ENCODE measurements at places on chromosomes 5 and 9. TPM values are rescaled to one million over a fixed set of nuclear protein-coding genes. Genes with fewer than 3 reads are reported as not detected.

The PAPPA gene
- 0.42 TPM for total RNA-seq

The FOXI1 gene
- total RNA-seq: not detected

The C1QTNF2 gene
- total RNA-seq: not detected

The MTX3 gene
- 18.1 TPM for total RNA-seq

The ARL14EPL gene
- total RNA-seq: not detected

GRCh38 chr5:14326035-14326903 lies 183.1 kb downstream of the TRIO start:
- H3K36me3 ChIP-seq: no peaks in the 10 kb centered on the region
- DNase-seq: no peak
- peaks cover 2% of the 10 kb centered on the region for H3K27me3 ChIP-seq
- no peak overlapping the region for H3K4me3 ChIP-seq
- no peak overlapping the region for H3K27ac ChIP-seq
- peaks cover 3% of the 10 kb centered on the region for H3K4me1 ChIP-seq

GRCh38 chr5:127695346-127695745 lies 7.8 kb upstream of the CCDC192 start:
- DNase-seq: no peak
- no peaks in the 10 kb centered on the region for H3K36me3 ChIP-seq
- no peaks in the 10 kb centered on the region for H3K27me3 ChIP-seq
- no peak overlapping the region for H3K4me3 ChIP-seq
- H3K4me1 ChIP-seq: no peaks in the 10 kb centered on the region

DNA sequence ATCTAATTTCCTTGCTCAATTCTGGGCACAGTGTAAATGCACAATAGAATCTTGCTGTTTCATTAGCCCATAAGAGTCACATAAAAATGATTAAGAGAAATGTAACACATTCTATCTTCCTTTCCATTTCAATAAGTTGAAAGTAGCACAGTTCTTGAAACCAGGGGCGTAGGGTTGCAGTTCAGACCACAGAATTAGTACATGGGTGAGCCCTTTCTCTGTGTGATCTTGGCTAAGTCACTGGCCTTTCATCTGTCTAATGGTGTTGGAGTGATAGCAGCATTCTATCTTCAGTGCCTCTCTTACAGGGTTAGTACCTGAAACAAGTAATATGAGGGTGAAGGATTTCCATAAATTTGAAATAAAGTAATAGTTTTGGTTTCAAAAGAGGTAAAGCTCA lies 445.3 kb upstream of the ZNF462 start:
- no peak for DNase-seq
- H3K4me3 ChIP-seq: no peak overlapping the region
- H3K4me1 ChIP-seq: no peaks in the 10 kb centered on the region
- H3K27me3 ChIP-seq: no peaks in the 10 kb centered on the region

GRCh38 chr5:159826351-159827214 lies 89.7 kb upstream of the ADRA1B start:
- no peaks in the 10 kb centered on the region for H3K36me3 ChIP-seq
- no peak for DNase-seq
- no peak overlapping the region for H3K27ac ChIP-seq
- H3K4me3 ChIP-seq: no peak overlapping the region

- H3K4me1 ChIP-seq: no peaks in the 10 kb centered on the region
- H3K36me3 ChIP-seq: no peaks in the 10 kb centered on the region
Observed at GRCh38 chr5:150801117-150801927, 22.8 kb downstream of the SMIM3 start.

DNA sequence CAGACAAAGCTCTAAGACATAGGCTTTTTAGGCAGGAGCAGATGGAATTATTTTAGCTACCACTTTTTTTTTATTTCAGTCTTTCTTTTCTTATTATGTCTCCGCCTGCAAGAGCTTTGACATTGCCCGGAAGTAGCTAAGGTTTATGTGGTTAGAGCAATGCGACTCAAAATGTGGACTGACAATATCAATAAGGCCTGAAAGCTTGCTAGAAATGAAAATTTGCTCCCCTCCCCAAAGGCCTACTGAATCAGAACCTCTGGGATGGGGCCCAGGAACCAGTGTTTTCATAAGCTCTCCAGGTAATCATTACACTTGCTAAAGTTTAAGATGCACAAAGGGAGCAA lies 81.3 kb downstream of the SUSD1 start:
- H3K4me3 ChIP-seq: peak overlapping the region; percentile 30
- H3K4me1 ChIP-seq: peaks cover 9% of the 10 kb centered on the region
- H3K36me3 ChIP-seq: no peaks in the 10 kb centered on the region
- DNase-seq: peak; percentile 48
- H3K27me3 ChIP-seq: no peaks in the 10 kb centered on the region
- H3K27ac ChIP-seq: no peak overlapping the region

- no peaks in the 10 kb centered on the region for H3K27me3 ChIP-seq
- peaks cover 27% of the 10 kb centered on the region for H3K4me1 ChIP-seq
- peaks cover 86% of the 10 kb centered on the region for H3K36me3 ChIP-seq
- DNase-seq: no peak
- H3K27ac ChIP-seq: no peak overlapping the region
Observed at GRCh38 chr5:6373081-6373846, 5.1 kb downstream of the MED10 start.

DNA sequence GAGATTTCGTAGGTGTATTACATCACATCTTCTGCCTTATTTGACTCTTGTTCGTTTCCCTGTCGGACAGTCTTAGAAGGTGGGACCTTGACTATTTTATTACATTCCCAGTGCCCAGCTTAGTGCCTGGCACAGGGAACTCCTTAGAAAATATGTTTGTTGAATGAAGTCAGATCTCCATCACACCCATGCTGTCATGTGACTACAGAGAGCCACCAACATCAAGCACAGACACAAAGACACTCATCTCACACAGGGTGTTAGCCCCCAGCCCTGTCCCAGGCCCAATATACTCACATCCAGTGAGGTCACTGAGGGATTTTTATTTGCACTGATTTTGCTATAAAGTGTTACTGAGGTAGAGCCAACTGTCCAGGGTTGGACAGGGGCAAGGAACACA lies 692 bp upstream of the SRA1 start:
- H3K4me3 ChIP-seq: peak overlapping the region; percentile 69
- peak overlapping the region; percentile 90 for H3K27ac ChIP-seq
- peaks cover 13% of the 10 kb centered on the region for H3K36me3 ChIP-seq

GRCh38 chr5:138844812-138845513 lies 30.2 kb downstream of the LRRTM2 start:
- H3K4me1 ChIP-seq: no peaks in the 10 kb centered on the region
- DNase-seq: no peak
- no peak overlapping the region for H3K27ac ChIP-seq
- no peaks in the 10 kb centered on the region for H3K27me3 ChIP-seq
- no peak overlapping the region for H3K4me3 ChIP-seq

GRCh38 chr5:74401946-74402320 lies 238.6 kb downstream of the ENC1 start:
- no peaks in the 10 kb centered on the region for H3K4me1 ChIP-seq
- H3K27me3 ChIP-seq: no peaks in the 10 kb centered on the region
- no peak for DNase-seq
- no peak overlapping the region for H3K4me3 ChIP-seq

DNA sequence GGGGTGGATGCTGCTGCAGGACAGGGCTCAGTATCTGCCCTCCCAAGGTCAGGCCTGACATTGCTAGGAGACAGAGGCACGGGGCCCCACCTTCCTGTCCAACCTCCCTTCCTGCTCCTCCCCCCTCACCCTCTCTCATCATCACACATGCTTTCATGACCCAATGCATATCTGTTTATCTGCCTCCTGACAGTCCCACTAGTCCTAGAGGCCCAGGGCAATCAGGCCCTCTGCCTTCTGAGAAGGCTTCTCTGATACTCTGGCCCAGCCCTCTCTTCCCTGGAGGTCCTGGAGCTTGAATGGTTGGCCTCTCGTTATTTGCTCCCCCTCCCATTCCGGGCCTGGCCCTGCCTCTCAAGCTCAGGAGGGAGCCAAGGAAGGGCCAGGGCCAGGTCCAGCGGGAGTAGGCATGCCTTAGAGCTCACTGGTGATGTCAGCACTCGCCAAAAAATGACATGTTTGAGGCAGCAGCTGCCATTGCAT lies 90.6 kb upstream of the SAP30L start:
- no peaks in the 10 kb centered on the region for H3K36me3 ChIP-seq
- no peak overlapping the region for H3K4me3 ChIP-seq
- DNase-seq: no peak
- H3K4me1 ChIP-seq: no peaks in the 10 kb centered on the region

GRCh38 chr5:89930591-89931392 lies 478.8 kb downstream of the CETN3 start:
- no peak for DNase-seq
- H3K27ac ChIP-seq: no peak overlapping the region
- H3K4me1 ChIP-seq: no peaks in the 10 kb centered on the region

DNA sequence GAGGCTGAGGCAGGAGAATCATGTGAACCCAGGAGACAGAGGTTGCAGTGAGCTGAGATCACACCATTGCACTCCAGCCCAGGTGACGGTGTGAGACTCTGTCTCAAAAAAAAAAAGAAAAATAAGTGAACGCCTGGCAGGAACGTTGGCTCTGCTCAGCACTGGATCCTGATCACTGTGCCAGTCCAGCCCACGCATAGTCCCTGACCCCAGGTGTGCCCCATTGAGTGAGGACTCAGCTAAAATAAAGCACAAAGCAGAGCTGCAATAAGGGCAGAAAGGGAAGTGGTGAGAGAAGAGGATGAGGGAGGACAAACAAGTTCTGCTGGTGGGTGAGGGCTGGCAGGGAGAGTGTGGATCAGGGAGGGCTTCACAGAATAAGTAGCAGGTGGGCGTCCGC lies 4.3 kb downstream of the GRHPR start:
- H3K4me1 ChIP-seq: peaks cover 20% of the 10 kb centered on the region
- no peaks in the 10 kb centered on the region for H3K27me3 ChIP-seq
- no peak overlapping the region for H3K4me3 ChIP-seq
- DNase-seq: no peak
- H3K36me3 ChIP-seq: peaks cover 42% of the 10 kb centered on the region

DNA sequence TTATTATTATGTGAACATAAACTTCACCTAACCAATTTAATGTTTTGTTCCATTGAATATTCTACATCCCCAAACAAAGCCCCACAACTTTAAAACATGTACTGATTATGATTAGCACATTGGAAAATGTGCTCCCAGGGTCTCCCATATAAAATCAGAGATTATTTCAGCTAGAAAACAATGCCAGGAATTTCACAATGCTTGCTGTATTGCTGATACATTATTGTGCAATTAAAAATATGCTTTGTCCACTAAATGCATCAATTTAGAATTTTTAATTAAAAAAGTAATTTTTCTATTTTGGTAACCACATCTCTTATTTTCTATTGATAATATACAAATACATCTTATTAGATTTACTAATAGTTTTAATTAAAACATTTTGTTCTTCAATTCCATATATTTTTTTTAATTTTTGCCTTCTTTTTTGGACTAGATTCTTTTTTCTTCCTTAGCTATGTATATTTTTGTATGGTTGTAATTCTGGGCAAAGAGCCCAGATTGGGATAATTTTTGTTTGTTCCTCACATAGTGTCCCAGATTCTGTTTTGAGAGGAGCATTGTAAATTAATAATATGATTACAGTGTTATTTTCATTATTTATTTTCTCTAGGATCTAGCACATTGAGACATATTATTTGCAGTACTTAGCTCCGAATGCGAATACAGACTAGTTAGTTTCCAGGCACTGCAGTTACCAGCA lies 241.5 kb upstream of the CDH18 start:
- no peaks in the 10 kb centered on the region for H3K4me1 ChIP-seq
- H3K27ac ChIP-seq: no peak overlapping the region
- H3K4me3 ChIP-seq: no peak overlapping the region
- H3K36me3 ChIP-seq: no peaks in the 10 kb centered on the region
- no peak for DNase-seq

DNA sequence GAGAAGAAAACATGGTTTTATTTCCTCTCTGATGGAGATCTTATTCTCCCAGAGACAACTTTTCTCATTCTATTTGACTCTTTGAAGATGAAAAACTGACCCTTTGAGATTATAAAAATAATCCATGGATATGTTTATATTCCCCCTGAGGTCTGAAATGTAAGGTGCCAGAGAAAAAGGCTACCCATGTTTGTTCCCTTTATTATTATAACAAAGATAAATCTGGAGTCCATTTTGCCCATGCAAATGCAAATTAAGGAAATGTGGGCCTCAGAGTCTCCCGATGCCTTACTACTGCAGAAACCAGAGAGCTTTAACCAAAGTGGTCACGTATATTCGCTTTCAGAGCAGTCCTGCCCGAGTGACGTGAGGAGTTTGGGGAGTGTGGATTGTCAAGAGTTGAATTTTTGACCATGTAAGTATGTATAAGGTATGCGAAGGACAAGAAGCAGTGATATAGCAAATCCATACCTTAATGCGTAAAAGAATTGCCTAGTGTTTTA lies 312.5 kb downstream of the RASEF start:
- no peaks in the 10 kb centered on the region for H3K36me3 ChIP-seq
- no peaks in the 10 kb centered on the region for H3K4me1 ChIP-seq
- no peak overlapping the region for H3K27ac ChIP-seq
- DNase-seq: no peak
- no peaks in the 10 kb centered on the region for H3K27me3 ChIP-seq

DNA sequence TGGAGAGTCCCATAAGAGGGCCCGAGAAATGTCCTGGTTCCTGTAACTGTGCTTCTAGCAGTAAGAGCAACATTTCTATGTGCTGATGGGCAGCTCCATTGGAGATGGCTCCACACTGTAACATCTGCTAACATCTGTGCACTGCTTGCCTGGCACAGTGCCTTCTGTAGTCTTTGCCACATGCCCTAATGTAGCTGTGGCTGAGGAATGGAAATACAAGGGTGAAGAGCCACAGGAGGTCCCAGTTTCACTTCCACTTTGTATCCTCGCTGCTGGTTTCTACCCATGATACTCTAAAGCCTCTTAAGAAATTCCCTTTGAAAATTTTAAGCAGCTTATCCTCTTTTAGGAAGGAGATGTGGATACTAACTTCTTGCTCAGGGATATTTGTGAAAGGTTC lies 97.4 kb downstream of the HOMER1 start:
- DNase-seq: peak; percentile 47
- H3K4me1 ChIP-seq: no peaks in the 10 kb centered on the region
- no peaks in the 10 kb centered on the region for H3K27me3 ChIP-seq
- H3K36me3 ChIP-seq: no peaks in the 10 kb centered on the region

DNA sequence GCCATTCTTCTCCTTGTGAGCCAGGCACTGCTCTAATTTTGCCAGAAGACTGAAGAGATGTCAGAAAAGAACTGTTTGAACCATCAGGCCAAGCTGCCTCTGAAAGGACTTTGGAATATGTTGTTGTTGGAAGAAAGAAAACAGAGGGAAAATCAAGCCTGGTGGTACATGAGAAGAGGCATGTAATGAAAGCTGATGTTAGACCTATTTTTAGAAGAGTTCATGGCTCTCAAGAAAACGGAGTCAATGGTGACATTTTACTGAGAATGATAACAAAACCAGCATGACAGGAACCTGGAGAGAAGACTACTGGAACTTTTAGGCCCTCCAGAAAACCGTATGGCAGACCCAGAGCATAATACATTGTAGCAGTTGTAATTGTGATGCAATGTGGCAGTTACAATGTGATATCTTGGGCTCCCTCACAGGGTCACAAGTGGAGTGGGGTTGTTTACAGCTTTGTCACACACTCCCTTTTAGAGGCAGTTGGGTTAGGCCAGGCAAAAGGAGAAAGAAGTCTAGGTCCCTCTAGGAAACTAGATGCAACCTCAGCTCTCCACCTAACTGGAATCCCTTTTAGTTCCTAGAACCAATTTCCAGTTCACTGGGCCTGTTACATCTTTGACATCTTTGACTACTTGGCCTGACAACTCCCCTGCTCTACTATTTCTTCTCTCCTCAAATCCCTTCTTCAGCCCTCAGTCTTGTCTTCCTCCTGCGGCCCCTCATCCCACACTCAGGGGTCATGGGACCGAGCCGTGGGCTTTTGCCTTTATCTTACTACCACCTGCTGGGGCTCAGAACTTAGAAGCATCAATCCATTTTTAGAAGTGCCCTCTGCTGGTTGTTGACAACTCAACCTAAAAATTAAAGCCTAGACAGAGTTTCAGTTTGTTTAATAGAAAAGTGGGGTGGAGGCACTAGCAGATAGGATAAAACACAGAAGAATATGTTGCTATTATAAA lies 61.2 kb upstream of the JAK2 start:
- no peaks in the 10 kb centered on the region for H3K36me3 ChIP-seq
- H3K27ac ChIP-seq: no peak overlapping the region
- H3K4me1 ChIP-seq: no peaks in the 10 kb centered on the region
- H3K27me3 ChIP-seq: no peaks in the 10 kb centered on the region

Data from CD4-positive, CD25-positive, alpha-beta regulatory T cell (primary cell).